ENCODE measurements at places on chromosomes 11 and 22.

GRCh38 chr22:41305646-41306045 is 4.3 kb downstream of the ZC3H7B start:
- H3K27me3 ChIP-seq: no peaks in the 10 kb centered on the region
- no peak overlapping the region for H3K27ac ChIP-seq
- no peak for DNase-seq
- H3K4me3 ChIP-seq: no peak overlapping the region
- H3K36me3 ChIP-seq: peaks cover 5% of the 10 kb centered on the region

DNA sequence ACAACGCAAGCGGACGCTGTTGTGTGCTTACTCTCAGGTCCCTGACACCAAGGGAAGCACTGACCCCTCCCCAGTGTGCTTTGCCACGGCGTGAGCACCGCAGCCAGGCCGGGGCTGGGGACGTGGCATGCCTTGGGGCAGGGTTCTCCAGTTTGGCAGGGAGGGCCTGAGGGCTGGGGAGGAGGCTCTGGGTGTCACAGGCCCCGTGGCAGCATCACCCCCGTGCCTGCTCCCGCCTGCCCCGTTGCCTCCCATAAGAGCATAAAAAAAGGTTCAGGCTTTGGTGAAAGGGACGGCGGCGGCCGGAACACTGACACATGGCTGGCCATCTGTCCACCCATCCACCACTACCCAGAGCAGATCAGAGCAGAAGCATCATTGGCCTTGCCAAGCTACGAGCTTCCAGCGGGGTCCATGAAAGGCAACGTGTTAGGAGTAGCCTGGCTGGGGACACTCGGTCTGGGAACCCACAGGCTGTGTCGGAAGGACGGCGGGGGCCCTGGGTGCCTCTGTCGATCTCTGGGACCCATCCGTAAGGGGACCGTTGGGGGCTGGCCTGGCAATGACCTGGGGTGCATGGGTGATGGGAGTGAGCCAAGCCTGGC is 183.0 kb downstream of the IGLL1 start:
- H3K27ac ChIP-seq: no peak overlapping the region
- H3K4me3 ChIP-seq: no peak overlapping the region
- H3K4me1 ChIP-seq: no peaks in the 10 kb centered on the region
- DNase-seq: no peak
- no peaks in the 10 kb centered on the region for H3K36me3 ChIP-seq

- no peak overlapping the region for H3K4me3 ChIP-seq
- no peak overlapping the region for H3K27ac ChIP-seq
- no peak for DNase-seq
- H3K36me3 ChIP-seq: no peaks in the 10 kb centered on the region
- H3K4me1 ChIP-seq: peaks cover 4% of the 10 kb centered on the region
These were observed 69.0 kb downstream of the UBASH3B start for GRCh38 chr11:122724520-122724919.

DNA sequence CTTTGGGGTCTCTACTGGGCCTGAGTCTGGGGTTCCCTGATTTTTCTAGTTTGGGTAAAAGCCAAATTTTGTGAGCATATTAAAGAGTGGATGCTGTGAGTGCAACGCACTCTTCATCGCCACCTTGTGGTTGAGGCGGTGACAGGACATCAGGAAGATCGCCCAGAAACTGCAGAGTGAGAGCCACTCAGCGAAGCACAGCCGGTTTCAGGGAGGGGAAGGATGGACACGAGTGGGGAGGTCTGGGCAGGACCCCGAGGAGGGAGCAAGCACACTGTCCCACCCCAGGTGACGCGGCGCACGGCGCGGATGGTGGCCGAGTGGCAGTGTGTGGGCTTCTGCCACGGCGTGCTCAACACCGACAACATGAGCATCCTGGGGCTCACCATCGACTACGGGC is 9.1 kb downstream of the SELENOO start:
- no peaks in the 10 kb centered on the region for H3K4me1 ChIP-seq
- no peak overlapping the region for H3K27ac ChIP-seq
- peak; percentile 63 for DNase-seq
- no peaks in the 10 kb centered on the region for H3K27me3 ChIP-seq
- no peak overlapping the region for H3K4me3 ChIP-seq

DNA sequence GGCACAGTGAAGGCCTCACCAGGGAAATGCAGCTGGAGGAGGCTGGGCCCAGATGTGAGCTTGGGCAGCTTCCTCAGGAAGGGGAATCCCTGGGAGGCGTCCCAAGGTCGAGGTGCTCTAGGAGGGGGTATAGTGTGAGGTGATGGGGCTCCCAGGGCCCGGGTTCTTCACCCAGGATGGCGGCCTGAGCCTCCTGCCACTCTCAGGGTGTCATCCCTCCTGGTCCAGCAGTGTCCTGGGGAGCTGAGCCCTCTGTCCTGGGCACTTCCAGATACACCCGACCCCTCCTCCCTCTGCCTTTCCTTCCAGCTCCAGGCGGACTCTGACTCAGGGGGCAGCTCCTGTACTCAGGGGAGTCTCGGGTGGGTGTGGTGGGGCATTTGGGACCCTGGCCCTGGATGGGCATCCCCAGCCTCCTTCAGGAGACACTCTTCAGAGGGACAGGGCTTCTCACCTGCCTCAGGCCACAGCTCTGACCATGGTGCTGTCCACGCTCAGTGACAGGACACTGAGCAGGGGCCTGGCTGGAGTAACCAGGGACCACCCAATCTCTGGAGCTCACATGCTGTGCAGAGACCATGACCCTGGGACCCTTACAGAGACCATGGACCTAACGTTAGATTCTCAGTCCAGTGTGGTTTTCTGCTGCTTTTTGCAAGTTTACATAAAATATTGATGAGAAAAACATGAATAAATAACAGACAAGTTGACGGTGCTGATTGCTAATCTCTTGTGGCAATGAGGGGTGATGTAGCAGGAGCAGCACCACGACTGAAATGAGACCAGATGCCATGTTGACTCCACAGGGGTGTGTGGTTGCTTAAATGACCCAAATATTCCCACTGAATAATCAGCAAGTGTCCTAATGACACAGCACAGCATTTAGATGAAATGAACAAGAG is 101.9 kb downstream of the GGTLC2 start:
- H3K27me3 ChIP-seq: no peaks in the 10 kb centered on the region
- no peak for DNase-seq
- no peaks in the 10 kb centered on the region for H3K4me1 ChIP-seq
- H3K36me3 ChIP-seq: no peaks in the 10 kb centered on the region
- H3K4me3 ChIP-seq: no peak overlapping the region

DNA sequence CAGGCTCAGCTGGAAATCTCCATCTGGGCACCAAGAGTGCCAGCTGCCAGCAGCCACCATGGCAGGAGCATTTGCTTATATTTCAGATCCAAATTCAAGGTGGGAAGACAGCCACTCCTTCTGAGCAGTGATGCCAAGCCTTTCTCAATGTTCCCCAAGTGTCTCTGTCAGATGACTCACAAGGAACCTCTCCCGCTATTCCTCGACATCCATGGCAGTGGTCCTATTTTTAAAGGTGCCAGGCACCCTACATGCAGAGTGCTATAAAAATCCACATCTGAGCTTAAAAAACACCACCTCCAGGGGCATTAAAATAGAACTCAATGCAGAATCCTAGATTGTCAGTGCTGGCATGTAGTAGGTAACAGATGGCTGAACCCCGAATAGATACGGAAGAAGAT is 112.1 kb downstream of the SLC1A2 start:
- peaks cover 3% of the 10 kb centered on the region for H3K4me1 ChIP-seq
- DNase-seq: no peak
- H3K27ac ChIP-seq: no peak overlapping the region
- no peaks in the 10 kb centered on the region for H3K36me3 ChIP-seq
- H3K27me3 ChIP-seq: no peaks in the 10 kb centered on the region

DNA sequence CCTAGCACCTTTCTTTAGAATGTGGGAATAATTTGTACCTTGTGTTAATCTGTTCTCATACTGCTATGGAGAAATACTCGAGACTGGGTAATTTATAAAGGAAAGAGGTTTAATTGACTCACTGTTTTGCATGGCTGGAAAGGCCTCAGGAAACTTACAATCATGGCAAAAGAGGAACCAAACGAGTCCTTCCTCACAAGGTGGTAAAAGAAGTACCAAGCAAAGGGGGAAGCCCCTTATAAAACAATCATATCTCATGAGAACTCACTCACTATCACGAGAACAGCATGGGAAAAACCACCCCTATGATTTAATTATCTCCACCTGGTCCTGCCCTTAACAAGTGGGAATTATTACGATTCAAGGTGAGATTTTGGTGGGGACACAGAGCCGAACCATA is 127.1 kb upstream of the ANO3 start:
- no peaks in the 10 kb centered on the region for H3K27me3 ChIP-seq
- H3K4me3 ChIP-seq: no peak overlapping the region
- no peaks in the 10 kb centered on the region for H3K36me3 ChIP-seq
- DNase-seq: no peak

DNA sequence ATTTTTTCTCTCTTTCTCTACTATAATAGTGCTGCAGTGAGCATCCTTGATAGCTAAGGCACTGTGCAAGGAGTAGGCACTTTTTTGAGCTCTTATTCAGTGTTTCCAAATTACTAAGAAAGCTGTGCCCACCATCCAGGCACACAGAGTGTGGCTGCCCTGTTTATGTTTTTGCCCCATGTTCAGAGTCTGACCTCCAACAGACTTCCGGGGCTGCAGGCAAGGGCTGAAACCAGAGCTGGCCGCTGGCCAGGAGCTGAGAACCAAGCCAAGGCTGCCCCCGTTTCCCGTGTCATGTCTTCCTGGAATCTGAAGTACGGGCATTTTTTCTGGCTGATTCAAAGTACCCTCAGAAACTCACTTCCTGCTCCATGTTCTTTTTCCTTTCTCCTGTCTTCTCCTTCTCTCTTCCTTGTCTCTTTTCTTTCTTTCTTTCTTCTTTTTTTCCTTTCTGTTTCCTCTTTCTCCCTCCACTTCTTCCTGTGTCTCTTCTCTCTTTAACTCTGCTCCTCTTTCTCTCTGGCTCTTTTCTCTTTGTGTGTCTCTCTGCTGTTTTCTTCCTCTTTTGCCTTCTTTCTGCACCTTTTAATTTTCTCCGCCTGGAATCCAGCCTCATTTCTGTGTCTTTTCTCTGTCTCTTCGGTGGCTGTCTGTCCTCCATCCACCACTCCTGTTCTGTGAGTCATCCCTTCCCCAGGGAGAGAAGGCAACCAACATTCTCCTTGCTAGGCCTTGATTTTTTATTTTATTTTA is 17.0 kb upstream of the KCTD14 start:
- H3K4me1 ChIP-seq: peaks cover 5% of the 10 kb centered on the region
- no peaks in the 10 kb centered on the region for H3K27me3 ChIP-seq
- no peak overlapping the region for H3K4me3 ChIP-seq

DNA sequence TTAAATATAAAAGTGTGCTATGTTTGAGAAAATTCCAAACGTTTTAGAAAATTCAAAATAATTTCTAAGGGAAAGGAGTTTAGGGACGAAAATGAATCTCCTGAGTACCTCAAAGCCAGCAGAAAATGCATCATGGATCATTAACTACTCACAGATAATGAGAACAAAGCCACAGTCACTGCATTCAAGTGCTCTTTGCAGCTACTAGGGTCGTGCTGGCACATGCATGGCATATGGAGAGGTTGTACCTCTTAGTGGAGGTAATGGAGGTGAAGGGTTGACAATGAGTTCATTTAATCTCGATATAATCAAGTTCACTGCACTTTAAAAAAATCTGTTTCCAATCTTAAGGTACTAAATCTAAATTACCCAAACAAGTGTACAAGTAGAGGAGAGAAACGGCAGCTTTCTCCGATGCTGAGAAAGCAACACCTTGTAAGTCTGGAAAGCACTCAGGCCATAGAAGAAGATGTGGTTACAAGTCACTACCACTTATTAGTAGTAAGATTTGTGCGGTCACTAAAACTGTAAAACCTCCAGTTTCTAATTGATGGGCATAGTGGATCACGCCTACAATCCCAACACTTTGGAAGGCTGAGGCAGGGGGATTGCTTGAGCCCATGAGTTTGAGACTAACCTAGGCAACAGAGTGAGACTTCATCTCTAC is 261.1 kb upstream of the ANO3 start:
- H3K27me3 ChIP-seq: no peaks in the 10 kb centered on the region
- H3K27ac ChIP-seq: no peak overlapping the region
- no peaks in the 10 kb centered on the region for H3K36me3 ChIP-seq
- H3K4me1 ChIP-seq: no peaks in the 10 kb centered on the region
- H3K4me3 ChIP-seq: no peak overlapping the region
